ENCODE measurements at places on chromosomes 16 and 17. TPM values are rescaled to one million over a fixed set of nuclear protein-coding genes. Genes with fewer than 3 reads are reported as not detected.

DNA sequence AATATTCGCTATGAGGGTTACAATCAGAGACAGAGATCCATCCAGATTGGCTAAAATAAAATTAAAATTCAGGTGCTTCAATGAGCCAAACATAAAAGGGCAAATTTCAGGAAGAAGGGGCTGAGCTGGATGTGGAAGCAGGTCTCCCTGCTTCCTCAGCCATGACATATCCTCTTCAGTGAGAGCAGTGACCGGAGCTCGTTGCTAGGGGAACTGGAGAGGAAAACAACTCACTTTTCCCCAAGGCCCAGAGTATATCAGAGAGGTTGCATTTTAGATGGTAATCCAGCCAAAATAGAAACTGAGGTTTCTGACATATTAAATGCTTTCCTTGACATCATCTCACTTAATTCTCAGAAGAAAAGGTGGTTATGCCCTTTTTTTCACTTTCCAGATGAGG, 503.5 kb downstream of the HS3ST4 start:
- no peak for DNase-seq

DNA sequence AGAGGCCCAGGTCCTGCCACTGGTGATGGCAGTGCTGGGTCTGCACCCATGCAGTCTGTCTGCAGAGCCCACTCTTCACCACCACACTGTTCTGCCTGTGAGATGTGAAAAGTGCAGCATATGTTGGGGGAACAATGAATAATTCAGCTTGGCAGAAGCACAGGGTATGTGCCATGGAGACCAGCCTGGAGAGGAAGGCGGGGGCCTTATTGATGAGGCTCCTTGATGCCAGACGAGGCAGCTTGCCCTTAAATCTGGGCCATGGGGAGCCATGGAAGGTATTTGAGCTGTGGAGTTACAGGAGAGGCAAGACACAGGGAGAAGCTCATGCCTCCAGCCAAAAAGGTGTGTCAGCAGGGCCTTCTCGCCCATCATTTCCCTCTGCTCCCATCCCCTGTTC, 124.7 kb downstream of the C16orf78 start:
- no peak for DNase-seq

HGS gene
- 123 TPM for total RNA-seq

NR1D1 gene
- total RNA-seq = 9.5 TPM

CLDN7 gene
- total RNA-seq = not detected
